ENCODE measurements at places on chromosomes 11 and 22. TPM values are rescaled to one million over a fixed set of nuclear protein-coding genes. Genes with fewer than 3 reads are reported as not detected.

DNA sequence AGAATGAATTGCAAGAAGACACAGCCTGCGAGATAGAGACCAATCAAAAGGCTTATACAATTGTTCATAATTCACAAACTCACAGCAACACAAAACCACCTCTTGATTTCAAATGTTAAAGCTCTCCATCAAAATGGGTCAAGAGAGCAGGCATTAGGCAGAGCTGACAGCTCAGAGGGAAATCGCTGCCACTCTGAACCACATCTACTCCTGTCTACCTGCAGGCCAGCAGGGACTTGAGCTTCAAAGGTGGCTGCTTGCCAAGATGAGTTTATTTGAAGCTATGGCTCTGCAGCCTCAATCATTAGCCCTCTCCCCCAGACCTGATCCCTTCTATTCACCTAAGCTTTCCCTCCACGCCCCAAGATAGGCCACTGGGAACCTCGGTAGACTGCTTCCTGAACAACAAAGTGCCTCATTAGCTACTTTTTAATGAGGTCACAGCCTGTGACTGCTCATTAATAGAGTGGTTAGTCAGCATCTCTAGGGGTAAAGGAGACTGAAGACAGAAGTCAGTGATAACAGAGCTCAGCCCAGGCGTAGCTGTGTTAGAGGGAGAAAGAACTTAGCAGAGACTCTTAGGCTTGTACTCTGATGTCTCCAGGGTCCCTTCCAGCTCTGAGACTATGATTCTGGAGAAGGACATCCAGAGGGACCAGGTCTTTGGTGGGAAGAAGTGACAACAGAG lies 21.2 kb upstream of the OR10A5 start:
- no peaks in the 10 kb centered on the region for H3K36me3 ChIP-seq
- H3K27me3 ChIP-seq: no peaks in the 10 kb centered on the region
- no peak for DNase-seq
- no peak overlapping the region for H3K27ac ChIP-seq
- no peak overlapping the region for H3K4me3 ChIP-seq

BCL2L13 gene
- 41.3 TPM for total RNA-seq

DNA sequence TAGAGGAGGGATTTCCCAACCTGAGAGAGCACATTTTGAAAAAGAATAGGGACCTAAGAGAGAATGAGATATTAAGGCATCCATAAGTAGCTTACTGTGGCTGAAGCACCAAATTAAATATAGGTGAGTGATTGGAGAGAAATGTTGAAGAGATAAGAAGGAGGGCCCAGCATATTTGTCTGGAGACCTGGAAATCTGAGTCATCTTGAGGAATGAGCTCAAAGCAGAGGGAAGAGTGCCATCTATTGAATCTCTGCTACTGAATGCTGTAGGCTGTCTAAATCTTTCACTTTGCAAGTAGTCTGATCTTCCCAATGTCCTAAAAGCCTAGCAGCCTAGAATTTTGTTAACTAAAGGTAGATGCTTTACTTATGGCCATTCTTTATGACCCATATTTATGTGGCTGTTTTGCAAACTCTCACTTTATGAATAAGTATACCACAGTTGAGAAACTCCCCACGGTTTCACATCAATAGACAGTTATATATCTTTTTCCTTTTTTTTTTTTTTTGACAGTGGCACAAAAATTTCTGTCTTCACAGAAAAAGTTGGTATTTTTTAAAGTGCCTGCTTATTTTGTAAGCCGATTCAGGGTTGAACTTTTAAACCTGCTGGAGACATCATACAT lies 2093.5 kb downstream of the LRRC4C start:
- H3K27me3 ChIP-seq: no peaks in the 10 kb centered on the region
- H3K27ac ChIP-seq: no peak overlapping the region
- H3K4me1 ChIP-seq: no peaks in the 10 kb centered on the region
- H3K36me3 ChIP-seq: no peaks in the 10 kb centered on the region

- H3K27me3 ChIP-seq: no peaks in the 10 kb centered on the region
- peak; percentile 40 for DNase-seq
- H3K4me3 ChIP-seq: no peak overlapping the region
- H3K4me1 ChIP-seq: no peaks in the 10 kb centered on the region
- no peak overlapping the region for H3K27ac ChIP-seq
- no peaks in the 10 kb centered on the region for H3K36me3 ChIP-seq
These were observed 12.6 kb upstream of the SYT13 start for GRCh38 chr11:45298718-45299117.

GRCh38 chr11:10930224-10930971 lies 72.5 kb upstream of the ZBED5 start:
- no peak for DNase-seq
- no peaks in the 10 kb centered on the region for H3K36me3 ChIP-seq
- H3K27ac ChIP-seq: peak overlapping the region; percentile 99
- no peaks in the 10 kb centered on the region for H3K27me3 ChIP-seq
- peaks cover 34% of the 10 kb centered on the region for H3K4me1 ChIP-seq

- no peak overlapping the region for H3K4me3 ChIP-seq
- H3K36me3 ChIP-seq: no peaks in the 10 kb centered on the region
These were observed 32.7 kb upstream of the SHANK2 start for GRCh38 chr11:71285111-71285510.

DNA sequence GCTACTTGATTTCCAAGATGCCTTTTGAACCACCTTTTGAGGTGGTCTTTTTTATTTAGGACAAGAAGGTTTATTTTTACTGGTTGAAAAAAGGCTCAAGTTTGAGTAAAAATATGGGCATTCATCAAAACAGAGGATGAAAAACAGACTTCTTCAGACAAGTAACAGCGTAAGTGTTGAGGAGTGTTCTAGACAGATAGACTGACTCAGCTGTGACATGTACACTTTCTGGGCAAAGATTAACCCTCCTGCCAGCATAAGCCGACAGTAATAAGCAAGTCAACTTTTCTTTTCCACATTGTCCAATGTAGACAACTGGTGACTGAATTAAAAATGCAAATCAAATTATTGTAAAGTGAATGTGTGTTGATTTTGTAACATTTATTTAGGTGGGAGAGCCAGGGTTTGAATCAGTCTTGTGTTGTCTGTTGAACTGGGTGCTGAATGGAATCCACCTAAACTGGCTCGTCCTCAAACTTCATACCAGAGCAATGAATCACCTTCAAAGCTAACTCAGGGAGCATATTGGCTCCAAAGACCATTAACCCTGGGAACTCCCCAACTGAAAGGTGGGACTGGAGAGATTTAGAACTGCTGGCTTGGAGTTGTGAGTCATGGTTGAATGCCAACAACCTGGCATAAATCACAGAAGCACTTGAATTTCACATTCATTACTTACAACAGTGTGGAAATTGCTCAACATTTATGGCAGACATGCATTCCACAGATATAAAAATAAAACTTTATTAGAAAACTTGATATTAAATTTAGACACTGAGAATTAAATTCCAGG lies 377.0 kb downstream of the ETS1 start:
- H3K4me3 ChIP-seq: no peak overlapping the region
- no peak overlapping the region for H3K27ac ChIP-seq
- DNase-seq: no peak
- H3K4me1 ChIP-seq: peaks cover 10% of the 10 kb centered on the region
- no peaks in the 10 kb centered on the region for H3K36me3 ChIP-seq

Measured in vagina (tissue), 2 donors.